ENCODE measurements at places on chromosomes 7 and 10.

- no peak for DNase-seq
These were observed 19.4 kb upstream of the PDCD4 start for GRCh38 chr10:110852255-110852896.

GRCh38 chr10:106625751-106626150 is 538.8 kb downstream of the SORCS1 start:
- DNase-seq, result no peak

DNA sequence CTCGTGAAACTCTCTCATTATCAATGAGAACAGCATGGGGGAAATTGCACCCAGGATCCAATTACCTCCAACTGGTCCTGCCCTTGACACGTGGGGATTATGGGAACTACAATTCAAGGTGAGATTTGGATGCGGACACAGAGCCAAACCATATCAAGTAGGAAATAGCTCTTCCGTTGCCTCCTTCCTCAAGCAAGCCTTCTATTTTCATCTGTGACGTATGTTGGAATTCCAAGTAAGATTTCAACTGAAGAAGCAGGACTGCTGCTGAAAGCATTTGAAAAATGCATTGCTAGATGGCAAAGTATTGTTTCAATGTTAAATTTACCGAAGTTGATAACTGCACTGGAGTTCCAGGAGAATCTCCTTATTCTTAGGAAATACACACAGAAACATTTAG is 178.1 kb upstream of the GALNT17 start:
- no peak for DNase-seq

GRCh38 chr7:65812281-65812680 is 60.6 kb upstream of the VKORC1L1 start:
- DNase-seq, result no peak

DNA sequence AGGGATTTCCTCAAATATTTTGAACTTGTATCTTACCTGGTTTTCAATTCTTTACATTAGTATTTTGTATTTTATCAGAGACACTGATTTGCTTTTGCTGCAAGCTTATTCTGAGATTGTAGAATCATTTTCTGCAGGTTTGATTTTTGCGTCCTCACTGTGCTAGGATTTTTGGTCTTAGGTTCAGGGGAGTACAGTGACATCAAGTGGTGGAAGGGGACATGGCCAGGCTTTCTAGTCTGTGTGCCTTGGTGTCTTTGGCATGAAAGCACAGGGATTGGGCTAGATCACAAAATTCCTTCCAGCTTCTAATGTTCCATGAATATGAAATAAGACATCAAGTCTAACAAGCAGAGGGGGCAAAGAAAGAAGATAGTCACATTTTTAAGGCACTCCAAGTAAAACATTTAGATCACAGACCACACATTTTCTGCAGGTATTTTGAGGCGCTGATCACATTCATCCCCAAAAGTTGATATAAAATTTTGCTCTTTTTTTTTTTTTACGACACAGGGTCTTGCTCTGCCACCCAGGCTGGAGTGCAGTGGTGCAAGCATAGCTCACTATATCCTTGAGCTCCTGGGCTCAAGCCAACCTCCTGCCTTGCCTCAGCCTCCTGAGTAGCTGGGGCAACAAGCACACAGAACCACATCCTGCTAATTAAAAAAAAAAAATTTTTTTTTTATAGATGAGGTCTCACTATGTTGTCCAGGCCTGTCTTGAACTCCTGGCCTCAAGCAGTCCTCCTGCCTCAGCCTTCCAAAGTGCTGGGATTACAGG is 124.4 kb downstream of the PON1 start:
- peak; percentile 9 for DNase-seq

DNA sequence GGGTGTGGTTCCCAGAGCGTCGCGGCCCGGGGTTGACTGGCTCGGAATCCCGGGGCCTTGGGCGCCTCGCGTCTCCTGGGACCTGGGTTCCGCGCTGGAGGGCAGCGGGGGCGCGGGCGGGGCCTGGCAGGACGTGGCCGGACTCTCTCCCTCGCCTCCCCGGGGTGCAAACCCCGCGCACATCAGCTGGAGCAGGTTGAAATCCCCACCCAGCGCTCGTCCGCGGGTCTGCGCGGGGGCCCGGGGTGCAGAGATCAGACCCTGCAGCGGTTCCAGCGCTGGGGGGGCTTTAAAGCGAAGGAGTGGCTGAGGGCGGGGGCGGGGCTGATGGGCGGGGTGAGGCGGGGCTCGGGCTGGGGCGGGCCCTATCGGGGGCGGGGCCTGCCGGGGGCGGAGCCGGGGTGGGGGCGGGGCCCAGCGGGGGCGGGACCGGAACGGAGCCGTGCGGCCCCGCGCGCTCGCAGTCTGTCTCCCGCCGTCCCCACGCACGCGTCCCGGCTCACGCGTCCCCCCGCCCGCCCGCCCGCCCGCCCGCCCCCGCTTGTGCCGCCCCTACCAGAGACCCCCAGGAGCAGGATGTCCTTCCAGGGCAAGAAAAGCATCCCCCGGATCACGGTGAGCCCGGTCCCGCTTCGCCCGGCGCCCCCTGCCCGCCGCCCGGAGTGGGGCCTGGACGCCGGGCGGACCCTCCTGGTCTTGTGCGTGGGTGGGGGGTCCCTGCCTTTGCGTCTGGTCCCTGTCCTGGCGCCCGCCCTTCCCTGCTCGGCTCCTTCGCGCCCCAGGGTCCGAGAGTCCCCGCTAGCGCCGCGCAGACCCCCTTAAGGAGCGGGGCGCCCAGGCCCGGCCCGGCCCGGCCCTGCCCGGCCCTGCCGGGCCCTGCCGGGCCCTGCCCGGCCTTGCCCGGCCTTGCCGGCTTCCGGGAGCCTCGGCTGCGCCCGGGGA is at the start of gene DPYSL4:
Gene DPYSL4 (plus strand): TSS at position 461 of the 942 bp plus-strand sequence. CDS start 116 bp downstream, at position 577.
- peak; percentile 36 for DNase-seq

- peak; percentile 98 for DNase-seq
These were observed at the start of gene PGAM1 for GRCh38 chr10:97425964-97426775. PGAM1 (plus strand) TSS chr10:97426191; CDS start chr10:97426308, 117 bp downstream.

- no peak for DNase-seq
These were observed 148.2 kb downstream of the KCND2 start for GRCh38 chr7:120421151-120421651.

GRCh38 chr7:6422926-6423632 is 24.7 kb downstream of the DAGLB start:
- peak; percentile 69 for DNase-seq

GRCh38 chr10:27345455-27345920 is 104.9 kb upstream of the ACBD5 start:
- DNase-seq, result peak; percentile 24

- no peak for DNase-seq
These were observed 161.0 kb downstream of the DIP2C start for GRCh38 chr10:528173-529165.

- no peak for DNase-seq
These were observed 219.2 kb downstream of the C7orf25 start for GRCh38 chr7:42692621-42693020.

- DNase-seq, result no peak
These were observed 83.1 kb upstream of the NPVF start for GRCh38 chr7:25311346-25311745.

- no peak for DNase-seq
These were observed 251.2 kb downstream of the TNS3 start for GRCh38 chr7:47330561-47331178.

DNA sequence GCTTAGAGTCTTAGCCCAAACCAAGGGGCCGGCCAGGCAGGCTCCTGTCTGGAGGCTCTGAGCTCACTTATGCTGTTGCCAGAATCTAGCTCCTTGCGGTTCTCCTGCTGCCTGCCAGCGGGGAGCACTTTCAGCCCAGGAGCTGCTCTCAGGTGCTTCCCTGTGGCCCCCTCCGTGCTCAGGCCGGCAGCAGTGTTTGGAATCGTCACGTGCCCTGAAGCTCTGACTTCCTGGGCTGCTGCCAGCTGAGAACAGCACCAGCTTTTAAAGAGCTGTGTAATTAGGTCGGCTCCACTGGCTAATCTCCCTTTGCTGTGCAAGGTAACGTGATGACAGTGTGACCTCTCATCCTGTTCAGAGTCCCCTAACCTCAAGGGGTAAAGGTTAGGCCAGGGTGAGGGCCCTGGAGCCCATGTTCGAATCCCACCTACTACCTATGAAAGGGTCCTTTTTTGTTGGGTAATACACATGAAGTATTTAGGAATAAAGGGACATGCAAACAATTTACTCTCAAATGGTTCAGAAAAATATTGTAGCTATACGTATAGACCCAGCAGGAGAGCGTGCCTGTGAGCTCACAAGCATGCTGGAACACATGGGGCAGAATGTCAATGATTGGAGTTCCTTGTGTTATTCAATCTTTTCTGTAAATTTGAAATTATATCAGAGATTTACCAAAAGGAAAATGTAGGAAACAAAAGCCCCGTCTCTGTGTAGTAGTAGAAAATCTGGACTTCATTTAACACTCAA is 16.6 kb downstream of the ZNF862 start:
- DNase-seq, result no peak

DNA sequence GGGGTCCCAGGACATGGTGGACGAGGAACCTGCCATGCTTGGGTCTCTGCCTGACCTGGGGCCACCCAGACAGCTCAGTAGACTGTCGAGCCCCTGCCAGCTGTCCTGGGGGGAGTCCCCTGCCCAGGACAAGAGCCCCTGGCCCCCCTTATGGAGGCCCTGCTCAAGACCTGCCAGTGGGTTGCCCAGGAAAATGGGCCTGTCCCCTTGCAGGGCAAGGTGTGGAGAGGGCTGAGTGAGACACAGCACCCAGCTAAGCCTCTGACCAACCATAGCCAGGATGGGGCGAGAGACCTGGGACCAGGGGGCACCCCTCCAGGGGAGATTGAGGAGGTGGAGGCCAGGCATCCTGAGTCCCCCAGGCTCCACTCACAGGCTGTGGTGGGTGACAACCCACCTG is 1.8 kb downstream of the FUOM start:
- no peak for DNase-seq

- peak; percentile 86 for DNase-seq
These were observed 24.5 kb downstream of the STEAP1 start for GRCh38 chr7:90178679-90179278.

DNA sequence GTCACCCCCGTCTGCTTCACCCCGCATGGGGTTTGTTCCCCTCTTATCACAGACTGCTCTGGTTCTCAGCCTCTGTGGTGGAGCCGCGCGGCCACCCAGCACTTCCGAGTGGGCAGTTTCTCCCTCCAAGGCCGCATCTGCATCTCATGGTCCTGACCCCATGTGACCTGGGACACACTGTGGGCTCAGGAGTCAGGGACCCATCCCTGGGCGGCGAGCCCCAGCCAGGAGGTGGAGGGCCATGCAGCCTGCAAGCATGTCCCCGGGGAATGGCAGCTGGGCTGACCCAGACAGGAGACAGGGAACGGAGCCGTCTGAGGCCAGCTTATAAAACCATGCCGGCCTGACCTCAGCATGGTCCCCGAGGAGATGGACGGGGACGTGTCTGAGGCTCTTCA is 25.2 kb upstream of the TTYH3 start:
- DNase-seq, result no peak

GRCh38 chr7:104552102-104552501 is 223.7 kb downstream of the LHFPL3 start:
- DNase-seq, result peak; percentile 35

DNA sequence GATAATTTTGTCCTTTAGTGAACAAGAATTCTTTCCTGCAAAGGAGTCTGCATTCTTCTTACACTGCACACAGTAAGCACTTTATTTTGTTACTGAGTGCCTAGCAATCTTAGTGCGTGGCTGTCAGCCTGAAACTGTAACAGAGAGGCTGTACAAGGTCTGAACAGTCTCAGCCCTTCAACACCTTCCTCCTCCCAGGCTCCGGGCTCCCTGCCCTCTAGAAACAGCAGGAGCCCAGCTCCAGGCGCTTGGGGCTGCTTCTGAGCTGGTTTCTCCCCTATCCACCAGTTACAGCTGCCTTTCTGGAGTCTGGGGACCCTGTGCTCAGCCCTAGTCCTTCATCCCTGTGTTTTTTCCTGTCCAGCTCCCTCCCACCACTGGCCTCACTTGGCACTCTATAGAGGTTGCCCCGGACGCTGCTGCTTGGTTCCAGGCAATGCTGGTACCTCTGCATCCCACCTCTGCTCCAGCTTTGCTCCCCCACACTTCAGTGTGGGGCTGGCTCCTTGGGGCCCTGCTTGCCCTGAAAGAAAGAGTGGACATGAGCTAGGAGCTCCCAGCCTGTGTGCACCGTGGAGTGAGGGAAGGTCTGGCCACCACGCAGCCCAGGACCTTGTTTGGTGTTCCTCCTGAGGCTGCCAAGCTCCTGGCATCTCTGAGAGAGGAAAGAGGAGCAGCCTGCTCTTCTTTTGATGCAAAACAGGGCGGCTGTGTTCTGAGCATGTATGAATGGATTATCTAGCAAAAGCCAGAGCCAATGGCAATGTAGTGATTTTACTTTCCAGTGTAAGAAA is 251.2 kb upstream of the GRB10 start:
- no peak for DNase-seq

DNA sequence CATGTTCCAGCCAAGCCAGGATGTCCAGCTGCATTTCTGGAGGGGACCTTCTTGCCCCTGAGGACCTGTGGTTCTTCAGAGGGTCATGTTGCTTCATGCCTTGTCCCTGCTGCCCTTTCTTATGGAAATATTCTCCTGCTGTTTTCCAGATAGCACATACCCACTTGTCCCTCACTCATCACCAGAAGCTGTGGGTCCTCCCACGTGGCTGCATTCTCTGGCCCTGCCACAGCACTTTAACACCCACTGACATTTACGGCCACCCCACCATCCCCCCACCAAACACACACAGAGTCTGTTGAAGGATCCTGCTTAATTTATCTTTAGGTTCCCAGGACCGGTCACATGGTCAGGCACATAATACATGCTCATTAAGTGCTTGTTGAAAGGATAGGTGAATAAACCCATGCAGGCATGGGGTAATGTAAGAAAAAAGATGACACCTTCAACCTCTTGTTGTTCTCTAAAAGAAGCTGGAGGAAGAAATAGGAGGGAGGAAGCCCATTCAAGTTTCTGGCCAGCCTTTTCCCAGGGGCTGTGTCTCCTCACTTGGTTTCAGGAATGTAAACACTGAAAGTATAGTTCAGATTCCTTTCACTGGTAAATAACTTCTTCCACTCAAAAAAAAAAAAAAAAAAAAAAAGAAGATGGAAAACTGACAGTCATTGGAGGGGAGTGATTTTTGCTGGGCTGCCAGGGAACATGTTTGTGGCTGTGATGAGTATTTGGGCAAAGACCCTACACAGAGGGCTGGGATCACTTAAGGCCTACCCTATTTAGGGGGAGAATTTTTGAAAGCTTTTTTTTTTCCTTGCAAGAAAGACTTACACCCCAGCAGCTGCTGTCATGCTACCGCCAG is 19.8 kb upstream of the BMPER start:
- DNase-seq, result no peak

DNA sequence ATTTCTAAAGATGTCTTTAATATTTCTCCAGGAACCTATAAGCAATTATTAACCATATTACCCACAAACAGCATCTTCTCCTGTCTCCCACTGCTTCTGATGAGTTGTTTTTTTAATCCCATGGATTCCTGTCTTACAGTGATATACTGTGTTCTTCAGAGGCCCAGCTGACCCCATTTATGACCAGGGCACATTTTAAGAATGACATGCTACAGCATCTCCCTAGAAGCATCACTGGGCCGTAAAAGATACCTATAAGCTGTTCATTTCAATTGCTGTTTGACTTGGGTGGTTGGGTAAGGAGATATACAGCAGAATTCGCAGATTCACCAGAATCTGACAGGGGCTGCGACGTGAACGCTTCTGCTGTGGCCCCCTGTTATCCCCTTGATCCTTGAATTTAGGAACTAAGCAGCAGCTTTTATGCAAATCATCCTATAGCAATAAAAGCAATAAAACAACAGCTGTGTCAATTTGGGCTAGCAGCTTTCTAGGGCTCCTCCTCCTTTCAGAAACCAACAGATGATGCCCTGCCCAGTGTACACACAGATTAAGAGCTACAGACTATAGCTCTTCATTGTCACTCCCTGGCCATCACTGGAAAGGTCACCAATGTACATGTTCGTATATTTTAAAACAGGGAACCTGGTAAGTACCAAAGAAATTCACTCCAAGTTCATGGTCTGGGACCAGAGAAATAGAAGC is 86.8 kb downstream of the CPEB3 start:
- no peak for DNase-seq

- no peak for DNase-seq
These were observed 4.5 kb upstream of the COPG2 start for GRCh38 chr7:130673066-130673465.
